ENCODE measurements at places on chromosomes 1 and 21.

GRCh38 chr1:181100015-181100905 lies 11.8 kb downstream of the IER5 start:
- DNase-seq, result no peak

DNA sequence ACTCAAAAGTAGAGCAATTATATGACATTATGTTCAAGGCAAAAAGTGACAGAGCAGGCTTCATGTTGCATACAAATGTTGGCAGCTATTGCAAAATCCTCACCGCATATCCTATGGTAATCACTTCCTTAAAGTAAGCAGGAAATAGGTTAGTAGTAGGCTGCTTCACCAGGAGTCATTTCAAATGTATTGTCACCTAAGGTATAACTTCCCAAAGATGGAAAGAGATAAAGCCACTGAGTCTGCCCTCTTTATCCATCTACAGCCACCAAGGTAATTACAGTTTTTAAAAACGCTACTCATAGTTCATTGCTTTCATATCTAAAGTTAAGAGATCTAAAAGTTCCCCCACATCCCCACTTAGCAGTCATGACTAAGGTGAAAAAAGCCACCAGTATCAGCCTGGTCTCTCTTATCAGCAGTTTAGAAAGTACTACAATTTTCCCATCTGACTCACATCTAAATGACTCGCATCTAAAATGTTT lies 31.6 kb upstream of the UBE2U start:
- no peak for DNase-seq

GRCh38 chr1:3215198-3216014 lies 146.4 kb downstream of the PRDM16 start:
- DNase-seq, result peak; percentile 25

GRCh38 chr21:41869771-41870170 lies 9.4 kb downstream of the PRDM15 start:
- no peak for DNase-seq

GRCh38 chr1:92367496-92367895 lies 68.6 kb downstream of the RPAP2 start:
- no peak for DNase-seq

DNA sequence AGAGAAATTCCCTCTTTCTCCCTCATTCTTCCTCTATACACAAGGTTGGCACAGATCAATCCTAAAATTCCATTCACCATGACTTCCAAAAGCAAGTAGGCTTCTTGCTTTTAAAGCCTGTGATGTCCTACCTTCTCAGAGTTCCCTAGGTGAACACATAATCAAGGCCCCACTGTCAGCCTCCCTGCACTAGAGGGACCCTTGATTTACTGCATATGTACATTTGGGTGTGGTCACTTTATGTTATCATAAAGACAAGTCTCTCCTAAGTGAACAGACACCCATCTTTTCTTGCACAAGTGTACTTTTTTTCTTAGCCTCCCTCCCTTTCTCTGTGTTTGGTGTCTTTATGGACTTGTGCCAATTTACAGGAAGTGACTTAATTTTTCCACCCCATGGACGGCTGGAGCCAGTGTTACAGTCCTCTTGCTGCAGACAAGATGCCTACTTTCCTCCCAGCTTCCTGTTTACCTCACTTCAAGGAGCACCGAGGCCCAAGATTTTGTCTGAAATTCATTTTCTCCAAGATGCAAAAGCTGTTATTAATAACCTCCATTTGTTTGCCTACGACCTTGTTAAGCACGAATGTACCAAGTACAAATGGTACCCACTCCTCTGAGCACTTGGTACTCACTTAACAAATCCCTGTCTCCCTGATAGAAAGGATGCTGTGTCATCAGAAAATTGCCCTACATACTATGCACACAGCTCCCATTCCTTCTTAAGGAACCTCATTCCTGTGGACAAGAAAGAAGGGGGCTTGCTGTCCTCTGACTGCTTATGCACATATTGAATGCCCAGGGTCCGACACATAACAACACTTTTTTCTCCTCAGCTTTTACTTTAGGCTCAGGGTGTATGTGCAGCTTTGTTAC lies 82.8 kb upstream of the SLC44A3 start:
- no peak for DNase-seq

DNA sequence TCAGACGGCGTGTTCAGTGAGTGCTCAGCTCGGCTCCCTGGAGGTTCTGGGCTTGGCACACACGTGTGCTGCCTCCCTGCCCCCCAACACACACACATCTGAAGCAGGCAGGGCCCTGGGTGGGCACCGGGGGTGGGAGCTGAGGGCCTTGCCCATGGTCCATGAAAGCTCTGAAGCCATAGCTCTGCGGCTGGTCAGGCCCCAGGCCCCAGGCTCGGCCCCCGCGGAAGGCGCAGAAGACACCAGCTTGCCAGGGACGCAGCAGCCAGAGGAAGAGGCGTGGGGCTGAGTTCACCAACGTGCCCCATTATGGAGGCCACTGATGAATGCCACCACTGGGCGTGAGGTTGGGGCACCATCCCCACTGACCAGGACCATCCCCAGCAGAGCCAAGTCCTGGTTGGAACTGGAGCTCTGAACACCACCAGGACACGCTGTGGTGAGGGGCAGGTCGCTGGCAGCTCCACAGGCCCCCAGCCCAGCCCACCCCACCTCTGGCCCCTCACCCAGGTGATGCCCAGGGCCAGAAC lies 4.2 kb downstream of the AURKAIP1 start:
- no peak for DNase-seq

DNA sequence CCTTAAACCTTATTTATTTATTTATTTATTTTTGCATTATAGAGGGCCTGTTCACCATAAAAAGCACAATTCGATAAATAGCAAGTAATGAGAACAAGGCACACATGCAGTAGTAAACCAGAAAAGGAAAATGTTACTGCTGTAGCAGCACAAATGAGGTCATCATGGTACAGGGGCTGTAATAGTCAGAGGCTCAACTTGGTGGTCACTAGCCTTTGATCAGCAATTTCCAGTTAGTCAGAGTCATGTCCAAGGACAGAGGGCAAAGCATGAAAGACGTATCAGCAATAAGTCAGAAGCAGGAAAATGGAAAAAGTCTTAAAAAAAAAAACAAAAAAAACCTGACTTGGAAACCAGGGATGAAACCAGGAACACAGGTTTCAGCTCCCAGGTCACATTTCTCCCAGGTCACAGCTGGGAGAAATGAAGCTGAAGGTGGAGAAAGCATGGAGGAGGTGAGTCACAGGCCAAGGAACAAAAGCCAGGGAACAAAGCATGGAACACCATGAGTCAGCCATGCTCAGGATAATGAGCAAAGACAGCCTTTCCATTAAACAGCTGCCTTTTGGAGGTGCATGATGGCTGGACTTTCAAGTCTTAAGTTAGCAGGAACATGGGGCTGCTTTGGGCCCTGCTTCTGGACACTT lies 556.3 kb downstream of the LTN1 start:
- no peak for DNase-seq

DNA sequence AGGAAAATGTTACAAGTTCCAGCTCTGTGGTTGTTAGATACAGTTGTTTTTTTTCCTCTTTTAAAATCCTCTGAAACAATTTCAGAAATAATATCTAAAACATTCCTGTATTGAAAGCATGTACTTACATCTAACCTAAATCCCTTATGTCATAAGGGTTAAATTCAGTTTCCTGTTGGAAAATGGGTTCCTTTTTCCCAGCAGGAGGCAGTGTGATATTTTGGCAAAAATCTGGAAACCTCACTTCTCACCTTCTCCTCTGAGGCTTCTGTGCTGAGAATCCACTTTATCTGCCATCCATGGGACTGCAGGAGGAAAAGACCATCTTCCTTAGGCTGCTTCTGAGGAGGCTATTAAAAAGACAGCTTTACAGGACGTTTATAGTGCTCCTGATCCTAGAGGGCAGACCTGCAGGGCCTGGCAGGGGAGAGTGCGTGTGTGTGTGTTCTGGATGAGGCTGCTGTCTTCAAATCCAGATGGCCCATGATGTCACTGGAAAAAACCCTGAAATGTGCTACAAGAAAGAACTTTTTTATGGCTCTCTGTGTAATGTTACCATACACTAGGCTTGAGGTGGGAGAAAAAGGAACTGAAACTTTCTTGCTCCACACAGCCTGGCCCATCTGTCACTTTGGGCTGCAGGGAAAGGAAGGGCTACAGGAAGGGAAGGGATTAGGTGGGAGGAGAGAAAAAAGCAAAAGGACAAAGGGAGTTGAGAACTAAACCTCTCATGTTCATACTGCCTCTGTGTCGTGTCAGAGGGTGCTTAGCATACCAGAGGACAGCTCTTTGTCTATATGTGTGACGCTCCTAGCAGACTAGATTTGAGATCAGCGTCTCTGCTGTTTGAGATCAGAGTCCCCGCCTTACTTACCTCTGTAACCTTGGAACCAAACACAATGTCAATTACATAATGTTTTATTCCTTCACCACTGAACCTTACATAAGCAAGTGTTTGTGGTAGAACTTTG lies 379.2 kb upstream of the SPAG17 start:
- no peak for DNase-seq

GRCh38 chr1:54989968-54990810 lies 8.5 kb upstream of the BSND start:
- DNase-seq, result no peak

GRCh38 chr1:164830628-164831027 lies 271.6 kb downstream of the PBX1 start:
- no peak for DNase-seq

DNA sequence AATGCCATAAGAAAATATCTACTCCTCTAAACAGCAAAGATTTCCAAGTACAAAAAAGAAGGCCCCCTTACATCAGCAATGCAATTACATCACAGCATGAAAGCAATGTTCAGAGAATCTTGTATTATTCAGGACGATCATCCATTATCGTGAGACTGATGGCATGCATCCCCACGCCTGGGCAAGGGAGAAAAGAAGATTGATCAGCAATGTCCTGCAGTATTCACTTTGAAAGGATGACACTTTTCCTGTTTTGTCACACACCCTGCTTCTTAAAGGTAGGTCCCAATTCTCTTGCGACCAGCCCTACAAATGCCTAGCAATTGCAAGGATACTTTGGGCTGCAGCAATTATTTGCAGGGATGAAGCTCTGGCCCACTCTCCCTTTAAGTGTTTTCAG lies 108.7 kb downstream of the TOMM20 start:
- DNase-seq, result no peak

DNA sequence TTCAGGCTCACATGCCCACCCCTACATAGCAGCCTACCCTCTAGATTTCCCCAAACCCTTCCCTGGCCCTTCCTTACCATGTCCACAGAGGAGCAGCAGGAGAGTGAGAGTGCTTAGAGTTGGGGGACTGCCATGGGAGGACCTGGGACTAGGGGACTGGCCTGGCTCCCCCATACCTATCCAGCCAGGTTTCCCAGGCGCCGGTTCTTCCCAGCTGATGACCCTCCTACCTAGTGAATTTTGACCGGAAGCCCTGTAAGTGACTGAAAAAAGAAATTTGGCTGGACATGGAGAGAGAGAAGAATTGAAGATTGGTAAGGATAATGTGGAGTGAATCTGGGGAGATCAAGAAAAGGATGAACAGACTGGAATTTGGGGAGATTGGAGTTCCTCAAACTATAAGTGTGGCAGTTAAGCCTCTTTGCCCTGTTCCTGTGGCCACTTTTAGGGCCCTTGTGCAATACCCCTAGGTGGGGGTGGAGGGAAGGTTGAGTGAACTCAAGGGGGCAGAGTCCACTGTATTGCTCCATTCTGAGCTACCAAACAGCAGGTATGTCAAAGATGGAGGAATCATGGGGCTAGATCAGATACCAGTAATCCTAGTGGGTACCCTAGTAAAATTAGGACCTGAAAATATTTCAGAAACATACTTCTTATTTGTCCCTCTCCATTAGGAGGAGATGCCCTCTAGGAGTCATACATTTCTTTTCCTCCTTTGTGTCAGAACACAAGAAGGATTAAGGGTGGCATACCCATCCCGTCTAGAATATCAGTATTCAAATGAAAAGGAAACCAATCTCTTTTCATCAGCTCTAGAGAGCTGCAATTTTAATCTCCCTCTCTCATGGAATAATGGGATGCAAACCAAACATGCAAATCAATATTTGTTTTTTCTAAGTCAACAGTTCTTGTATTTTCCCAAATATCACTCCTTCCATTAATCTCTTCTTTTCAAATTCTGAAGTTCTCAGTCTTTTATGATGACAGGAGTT lies 1.2 kb downstream of the HJV start:
- no peak for DNase-seq

All from substantia nigra (tissue), 51 donors.